ENCODE measurements at places on chromosomes 2 and 18.

GRCh38 chr2:34570266-34570872 is 971.3 kb upstream of the FAM98A start:
- peak; percentile 54 for DNase-seq

GRCh38 chr18:26655525-26656430 is 107.4 kb upstream of the KCTD1 start:
- peak; percentile 15 for DNase-seq

DNA sequence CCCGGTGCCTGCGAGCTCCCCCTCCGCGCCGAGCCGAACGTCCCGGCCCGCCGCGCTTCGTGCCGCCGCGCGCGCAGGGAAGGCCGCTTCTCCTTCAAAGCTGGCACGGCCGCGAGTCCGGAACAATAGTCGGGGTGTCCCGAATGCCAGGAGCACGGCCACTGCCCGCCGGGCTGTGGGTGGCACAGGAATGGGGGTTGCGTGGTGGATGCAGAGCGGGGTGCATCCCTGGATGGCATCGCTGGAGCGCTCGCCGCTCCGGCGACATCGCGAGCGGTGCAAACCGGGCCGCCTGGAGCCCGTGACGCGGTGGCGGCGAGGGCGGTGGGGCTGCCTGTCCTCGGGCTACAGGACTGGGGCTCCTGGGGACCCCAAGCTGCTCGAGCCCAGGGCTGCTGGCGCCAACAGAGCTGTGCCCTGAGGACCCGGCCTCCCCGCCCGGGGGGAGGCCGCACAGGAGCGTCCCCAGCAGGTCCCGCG is 1.1 kb upstream of the SATB2 start:
- DNase-seq = no peak

DNA sequence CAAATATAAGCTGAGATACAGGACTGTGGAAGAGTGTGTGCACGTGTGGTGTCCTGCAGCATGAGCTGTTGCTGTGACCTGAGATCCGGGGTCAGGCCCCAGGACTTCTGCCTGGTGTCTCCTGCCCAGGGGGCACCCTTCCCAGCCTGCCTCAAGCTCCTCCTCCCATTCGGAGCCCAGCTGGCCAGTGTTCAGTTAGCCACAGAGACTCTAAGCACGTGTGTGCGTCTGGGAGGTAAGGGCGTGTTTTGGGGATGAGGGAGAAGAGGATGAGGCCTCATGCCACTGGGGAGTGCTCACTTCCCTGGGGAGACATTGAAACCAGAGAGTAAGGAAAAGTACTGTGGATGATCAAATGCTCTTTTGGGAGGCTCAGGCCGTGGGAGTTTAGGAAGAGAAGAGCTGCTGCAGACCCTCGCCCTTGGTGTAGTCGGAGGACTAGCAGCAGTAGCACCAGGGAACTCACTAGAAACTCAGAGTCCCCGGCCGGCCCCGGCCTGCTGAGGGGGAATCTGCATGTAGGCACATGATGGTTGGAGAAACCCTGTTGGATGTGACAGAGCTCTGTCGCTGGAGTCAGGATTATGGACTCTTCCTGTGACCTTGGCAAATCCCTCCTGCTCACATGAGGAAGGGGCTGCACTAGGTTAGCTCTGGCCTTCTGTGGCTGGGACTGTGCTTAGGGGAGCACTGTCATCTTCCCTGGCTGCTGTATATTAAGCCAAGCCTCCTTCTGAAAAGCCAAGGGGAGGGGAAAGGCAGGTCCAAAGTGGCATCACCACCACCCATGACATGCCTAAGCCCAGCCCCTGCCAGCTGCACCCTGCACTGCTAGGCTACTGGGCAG is 231.1 kb downstream of the DYSF start:
- no peak for DNase-seq

DNA sequence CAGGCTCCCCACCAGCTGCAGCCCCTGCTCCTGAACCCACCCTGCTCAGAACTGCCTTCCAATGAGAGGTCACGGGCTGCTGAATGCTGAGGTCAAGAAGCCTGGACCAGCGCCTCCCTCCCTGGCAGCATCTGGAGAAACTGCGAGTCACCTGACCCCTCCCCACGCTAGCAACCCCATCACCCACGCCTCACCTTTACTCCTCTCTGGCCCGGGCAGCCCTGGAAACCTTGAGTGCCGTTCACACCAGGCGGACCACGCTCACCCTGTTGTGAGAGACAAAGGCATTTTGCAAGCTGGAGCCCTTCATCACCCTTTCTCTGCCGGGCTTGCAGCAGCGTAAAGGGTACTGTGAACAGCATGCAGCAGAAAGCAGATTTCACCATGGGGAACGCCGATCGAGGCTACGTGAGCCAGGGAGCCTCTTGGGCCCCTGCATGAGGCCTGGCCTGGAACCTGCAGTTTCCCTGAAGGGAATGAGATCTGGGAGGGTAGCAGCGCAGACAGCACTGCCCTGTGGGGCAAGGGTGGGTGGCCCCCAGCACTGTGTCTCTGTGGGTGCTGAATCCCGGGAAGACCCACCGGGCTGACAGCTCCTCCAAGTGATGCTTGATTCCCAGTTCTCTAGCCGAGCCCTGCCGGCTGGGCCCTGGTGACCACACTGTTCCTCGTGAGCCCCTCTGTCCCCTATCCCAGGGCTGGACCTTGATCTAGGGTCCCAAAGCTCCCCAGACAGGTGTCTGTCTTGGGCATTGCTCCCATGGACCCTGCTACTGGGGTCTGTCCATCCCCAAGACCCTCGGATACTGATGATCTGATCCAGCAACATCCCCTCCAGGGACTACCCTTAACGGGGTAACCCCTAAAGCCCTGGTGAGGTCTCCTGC is 53.8 kb downstream of the COL6A3 start:
- no peak for DNase-seq

DNA sequence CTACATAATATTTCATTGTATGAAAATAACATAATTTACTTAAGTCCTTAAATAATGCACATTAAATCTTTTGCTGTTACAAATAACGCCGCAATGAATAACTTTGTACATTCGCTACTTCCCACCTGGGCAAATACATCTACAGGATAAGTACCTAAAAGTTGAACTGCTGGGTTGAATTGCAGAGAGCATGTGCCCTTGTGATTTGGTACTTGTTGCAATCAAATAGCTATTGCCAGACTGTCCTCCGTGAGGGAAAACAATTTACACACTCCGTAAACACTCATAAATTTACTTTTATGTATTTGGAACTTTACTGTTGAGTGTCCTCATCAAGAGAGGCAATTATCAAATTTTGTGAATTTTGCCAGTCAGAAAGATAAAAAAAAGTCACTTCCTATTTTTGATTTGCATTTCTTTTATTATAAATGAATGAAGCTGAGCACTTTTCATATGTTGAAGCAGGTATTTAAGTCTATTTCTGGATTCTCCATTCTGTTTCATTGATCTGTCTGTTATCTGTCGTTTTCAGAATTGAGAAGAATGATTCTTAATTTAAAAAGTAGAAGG is 140.8 kb upstream of the SERTAD2 start:
- DNase-seq = no peak

DNA sequence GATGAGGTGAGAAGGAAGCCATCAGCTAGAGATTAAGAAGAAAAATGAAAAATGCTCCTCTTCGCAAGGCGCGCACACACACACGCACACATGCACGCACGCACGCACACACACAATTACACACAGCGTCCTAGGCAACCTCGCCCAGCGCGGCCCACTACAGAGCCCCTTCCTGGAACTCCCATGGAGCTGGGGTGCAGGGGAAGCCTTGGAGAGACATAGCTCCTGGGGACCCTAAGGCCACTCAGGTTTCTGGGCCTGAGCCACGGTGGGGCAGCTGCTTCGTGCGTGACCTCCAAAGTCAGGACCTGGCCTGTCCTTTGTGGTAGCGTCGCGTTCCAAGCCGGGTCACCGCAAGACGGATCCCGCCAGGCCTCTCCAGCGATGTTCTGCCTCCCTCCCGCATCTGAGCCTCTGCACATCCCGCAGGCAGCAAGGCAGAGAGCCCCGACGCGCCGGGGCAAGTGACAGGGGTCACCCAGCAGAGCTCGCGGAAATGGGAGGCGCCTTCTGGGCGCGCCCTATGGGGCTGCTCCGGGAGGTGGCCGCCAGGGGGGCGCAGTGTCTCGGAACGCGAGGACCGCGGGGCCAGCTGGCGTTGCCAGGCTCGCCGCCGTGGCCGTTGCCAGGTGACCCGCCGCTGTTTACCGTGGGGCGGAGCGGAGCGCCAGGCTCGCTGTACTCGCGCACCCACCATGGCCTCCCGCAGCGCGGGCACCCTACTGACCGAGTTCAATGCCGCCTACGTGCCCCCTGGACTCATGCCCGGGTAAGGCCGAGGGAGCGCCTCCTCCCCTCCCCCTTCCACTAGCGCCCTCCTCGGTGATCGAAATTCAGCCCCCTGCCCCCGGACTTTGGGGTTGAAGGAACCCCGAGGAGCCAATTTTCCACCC is 79.0 kb downstream of the CIB4 start:
- no peak for DNase-seq

GRCh38 chr2:216165711-216166110 is 56.6 kb downstream of the XRCC5 start:
- DNase-seq = no peak

- DNase-seq = no peak
These were observed 163.7 kb downstream of the SOCS6 start for GRCh38 chr18:70452501-70452900.

DNA sequence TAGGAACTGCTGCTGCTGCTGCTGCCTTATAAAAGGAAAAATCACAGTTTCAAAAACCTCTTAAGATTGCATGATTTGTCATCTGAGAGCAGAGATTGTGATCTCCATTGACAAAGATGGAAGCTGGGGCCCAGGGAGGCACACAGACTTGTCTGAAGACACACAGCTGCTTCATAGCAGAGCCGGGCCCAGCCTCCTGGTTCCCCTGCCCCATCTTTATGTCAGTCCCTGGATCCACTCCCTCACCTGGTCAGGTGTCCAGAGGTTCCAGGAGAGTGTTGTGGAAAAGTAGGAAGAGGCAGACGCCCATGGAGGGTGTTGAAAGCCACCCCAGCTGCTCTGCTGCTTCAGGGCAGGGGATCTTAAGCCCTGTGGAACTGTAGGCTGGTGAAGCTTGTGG is 20.0 kb downstream of the STEAP3 start:
- no peak for DNase-seq

All from HT1080 (cell line).